SJSA1 (cell line): ENCODE measurements at places on chromosomes 1 and 21. TPM values are rescaled to one million over a fixed set of nuclear protein-coding genes. Genes with fewer than 3 reads are reported as not detected.

DNA sequence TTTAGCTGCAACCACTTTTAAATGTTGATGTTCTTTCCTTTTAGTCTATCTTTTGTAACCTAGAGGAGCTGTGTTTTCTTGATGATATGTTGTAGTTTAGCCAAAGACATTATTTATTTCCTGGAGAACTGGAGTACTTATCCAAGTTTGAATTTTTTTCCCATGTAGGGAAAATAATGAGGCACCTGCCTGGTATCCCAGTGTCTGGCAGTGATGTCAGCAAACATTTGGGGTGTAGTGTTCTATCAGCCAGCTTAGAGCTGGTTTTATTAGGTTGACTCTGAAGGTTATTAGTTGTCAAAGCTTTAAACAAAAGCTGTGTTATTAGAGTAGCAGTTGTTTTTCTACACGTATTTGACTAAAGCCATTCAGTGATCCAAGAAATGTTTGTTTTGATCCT, 3.2 kb downstream of the CTPS1 start:
- no peak overlapping the region for H3K27ac ChIP-seq
- no peak for DNase-seq
- H3K36me3 ChIP-seq, result peaks cover 78% of the 10 kb centered on the region
- H3K27me3 ChIP-seq, result no peaks in the 10 kb centered on the region

- no peak overlapping the region for H3K4me3 ChIP-seq
- no peaks in the 10 kb centered on the region for H3K27me3 ChIP-seq
- no peak overlapping the region for H3K27ac ChIP-seq
- H3K36me3 ChIP-seq, result no peaks in the 10 kb centered on the region; the same call in 1 of the 2 replicates
Observed at GRCh38 chr1:178733972-178734371, 8.9 kb downstream of the RALGPS2 start.

GRCh38 chr1:180157576-180158057, 2.9 kb downstream of the QSOX1 start:
- DNase-seq, result no peak
- no peak overlapping the region for H3K27ac ChIP-seq
- no peaks in the 10 kb centered on the region for H3K27me3 ChIP-seq
- H3K4me1 ChIP-seq, result peaks cover 41% of the 10 kb centered on the region
- H3K4me3 ChIP-seq, result no peak overlapping the region

DNA sequence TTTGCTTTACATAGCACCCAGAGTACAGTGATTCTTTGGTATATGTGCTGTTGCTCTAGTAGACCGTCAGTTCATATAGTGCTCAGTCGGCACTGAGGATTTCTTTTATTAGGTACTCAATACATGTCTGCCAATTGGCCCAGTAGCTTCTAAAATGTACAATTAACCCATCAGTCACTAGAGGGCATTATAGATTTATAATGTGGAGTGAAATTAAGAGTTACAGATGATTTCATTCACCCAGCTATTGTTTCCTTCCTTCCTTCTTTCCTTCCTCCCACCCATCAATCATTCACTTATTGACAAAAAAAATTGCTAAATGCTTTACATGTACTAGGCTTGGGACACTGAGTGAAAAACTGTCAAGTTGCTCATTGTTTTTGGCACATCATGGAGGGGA, 263.6 kb upstream of the USP24 start:
- DNase-seq, result peak; percentile 13
- H3K27ac ChIP-seq, result no peak overlapping the region
- no peaks in the 10 kb centered on the region for H3K27me3 ChIP-seq
- no peak overlapping the region for H3K4me3 ChIP-seq

GRCh38 chr1:86618358-86618757, 71.5 kb downstream of the CLCA4 start:
- no peak overlapping the region for H3K4me3 ChIP-seq
- no peaks in the 10 kb centered on the region for H3K27me3 ChIP-seq
- DNase-seq, result no peak
- H3K4me1 ChIP-seq, result no peaks in the 10 kb centered on the region
- no peak overlapping the region for H3K27ac ChIP-seq
- no peaks in the 10 kb centered on the region for H3K36me3 ChIP-seq

DNA sequence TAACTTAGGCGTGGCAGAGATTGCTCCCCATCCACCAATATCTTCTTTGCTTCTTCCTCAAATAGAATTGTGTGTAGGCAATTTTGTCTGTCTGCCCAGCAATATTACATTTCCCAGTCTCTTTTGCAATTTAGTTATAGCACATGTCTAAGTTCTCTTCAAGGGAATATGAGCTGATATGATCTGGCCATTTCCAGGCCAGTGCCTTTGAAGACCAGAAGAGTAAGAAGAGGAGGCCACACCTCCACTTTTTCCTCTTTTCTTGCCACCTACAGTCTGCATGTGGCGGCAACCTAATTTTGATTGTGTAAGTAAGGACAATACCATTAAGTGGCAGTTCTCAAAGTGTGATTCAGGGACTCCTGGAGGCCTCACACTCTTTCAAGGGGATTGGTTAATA, 6.3 kb upstream of the RSBN1 start:
- H3K36me3 ChIP-seq, result no peaks in the 10 kb centered on the region
- H3K4me1 ChIP-seq, result no peaks in the 10 kb centered on the region
- H3K4me3 ChIP-seq, result no peak overlapping the region
- no peaks in the 10 kb centered on the region for H3K27me3 ChIP-seq
- H3K27ac ChIP-seq, result no peak overlapping the region

GRCh38 chr21:42666925-42667324, 13.5 kb downstream of the PDE9A start:
- no peaks in the 10 kb centered on the region; the same call in 1 of the 2 replicates for H3K36me3 ChIP-seq
- H3K27ac ChIP-seq, result no peak overlapping the region
- no peak overlapping the region for H3K4me3 ChIP-seq

- no peaks in the 10 kb centered on the region for H3K4me1 ChIP-seq
- no peaks in the 10 kb centered on the region for H3K27me3 ChIP-seq
- no peak overlapping the region for H3K27ac ChIP-seq
- no peak overlapping the region for H3K4me3 ChIP-seq
Observed at GRCh38 chr1:218755128-218755527, 410.0 kb downstream of the TGFB2 start.

DNA sequence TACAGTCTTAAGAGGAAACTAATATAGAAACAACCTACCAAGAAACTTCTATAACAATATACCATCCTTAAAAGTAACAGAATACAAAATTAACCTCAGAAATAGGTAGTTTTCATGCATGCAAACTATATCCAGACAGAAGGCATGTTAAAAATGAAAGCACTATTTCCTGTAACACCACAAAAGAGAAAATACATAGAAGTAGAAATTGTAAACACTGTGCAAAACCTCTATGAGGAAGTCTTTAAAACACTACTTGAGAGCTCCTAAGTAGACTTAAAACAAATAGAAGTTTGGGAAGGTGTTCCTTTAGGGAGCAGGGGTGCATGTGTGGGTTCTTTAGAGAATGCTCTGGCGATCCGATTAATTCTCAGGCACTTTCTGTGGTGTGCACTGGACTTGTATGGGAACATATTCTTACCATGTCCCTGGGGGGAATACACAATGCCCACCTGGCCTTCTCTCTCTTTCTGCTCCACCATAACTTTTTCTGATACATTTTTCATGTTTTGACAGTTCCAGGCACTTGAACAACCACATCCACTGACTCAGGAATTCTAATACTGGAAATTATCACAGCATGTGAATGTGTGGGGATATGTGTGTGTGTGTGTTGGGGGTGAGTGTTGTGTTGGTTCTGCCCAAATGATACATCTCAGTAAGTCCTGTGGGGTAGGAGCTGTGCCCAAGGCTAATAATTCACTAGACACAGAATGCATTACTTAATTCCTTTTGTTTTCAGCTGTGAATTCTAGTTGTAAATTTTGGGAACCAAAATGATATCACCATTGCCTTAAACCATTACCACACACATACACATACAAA, 866.3 kb upstream of the B3GALT2 start:
- no peaks in the 10 kb centered on the region for H3K27me3 ChIP-seq
- H3K27ac ChIP-seq, result no peak overlapping the region
- H3K4me3 ChIP-seq, result no peak overlapping the region
- no peaks in the 10 kb centered on the region for H3K36me3 ChIP-seq
- no peaks in the 10 kb centered on the region for H3K4me1 ChIP-seq
- no peak for DNase-seq

- no peaks in the 10 kb centered on the region for H3K36me3 ChIP-seq
- H3K4me3 ChIP-seq, result no peak overlapping the region
- no peak overlapping the region for H3K27ac ChIP-seq
- H3K27me3 ChIP-seq, result no peaks in the 10 kb centered on the region
- H3K4me1 ChIP-seq, result peaks cover 33% of the 10 kb centered on the region
- no peak for DNase-seq
Observed at GRCh38 chr1:8633741-8634501, 183.5 kb downstream of the RERE start.

GRCh38 chr21:15976807-15977206, 247.0 kb downstream of the USP25 start:
- H3K27me3 ChIP-seq, result no peaks in the 10 kb centered on the region
- H3K4me1 ChIP-seq, result no peaks in the 10 kb centered on the region
- no peak overlapping the region for H3K4me3 ChIP-seq
- no peak for DNase-seq

DNA sequence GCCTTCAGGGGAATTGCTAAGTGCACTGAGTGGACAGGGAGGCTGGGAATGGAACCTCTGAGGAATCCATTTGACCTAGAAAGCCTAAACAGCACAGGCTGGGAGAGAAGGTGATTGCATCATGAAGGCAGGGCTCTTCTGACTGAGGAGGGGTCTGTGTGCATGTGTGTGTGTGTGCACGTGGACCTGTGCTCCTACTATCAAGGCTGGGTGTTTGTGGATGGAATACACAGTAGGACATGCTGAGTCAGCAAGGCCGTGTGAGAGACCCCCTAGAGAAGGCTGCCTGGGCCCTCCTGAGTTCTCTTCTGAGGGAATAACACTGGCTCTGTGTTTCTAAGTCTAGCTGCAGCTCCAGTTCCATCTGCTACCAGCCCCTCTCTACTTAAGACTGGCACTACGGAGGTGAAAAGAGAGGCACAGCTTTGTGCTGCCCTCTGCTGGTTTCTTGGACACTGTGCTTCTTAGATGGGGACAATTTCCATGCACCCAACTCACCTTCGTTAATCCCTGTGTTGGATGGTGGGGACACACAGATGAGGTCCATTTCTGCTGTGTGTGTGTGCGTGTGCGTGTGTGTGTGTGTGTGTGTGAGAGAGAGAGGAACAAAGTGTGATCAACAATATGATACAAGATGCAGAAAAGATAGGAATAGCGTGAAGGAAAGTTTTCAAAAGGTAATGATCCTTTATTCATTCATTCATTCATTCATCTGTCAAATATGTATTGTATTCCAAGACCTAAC, 6.2 kb upstream of the EFCAB14 start:
- no peaks in the 10 kb centered on the region for H3K36me3 ChIP-seq
- peak; percentile 44 for DNase-seq
- H3K4me1 ChIP-seq, result no peaks in the 10 kb centered on the region
- H3K27ac ChIP-seq, result no peak overlapping the region
- no peak overlapping the region for H3K4me3 ChIP-seq

DNA sequence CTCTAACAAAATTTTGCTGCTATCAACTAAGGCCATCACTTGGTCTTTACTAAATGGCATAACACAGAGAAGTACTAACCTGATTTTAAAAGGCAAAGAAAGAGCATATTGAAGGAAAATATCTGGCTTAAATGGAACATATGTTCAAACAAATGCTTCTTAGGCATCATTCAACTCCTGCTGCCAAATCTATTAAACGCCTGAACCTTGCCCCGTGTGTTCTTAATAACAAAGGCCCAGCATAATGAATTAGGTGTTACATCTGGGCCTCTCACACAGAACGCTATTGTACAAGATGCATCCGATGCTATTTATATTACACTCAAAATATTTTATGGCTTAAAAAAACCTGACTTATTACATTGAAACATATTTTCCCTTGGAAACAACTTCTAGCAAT, 48.4 kb downstream of the B3GALNT2 start:
- H3K4me1 ChIP-seq, result no peaks in the 10 kb centered on the region
- no peak for DNase-seq
- no peaks in the 10 kb centered on the region for H3K27me3 ChIP-seq
- no peak overlapping the region for H3K4me3 ChIP-seq

DNA sequence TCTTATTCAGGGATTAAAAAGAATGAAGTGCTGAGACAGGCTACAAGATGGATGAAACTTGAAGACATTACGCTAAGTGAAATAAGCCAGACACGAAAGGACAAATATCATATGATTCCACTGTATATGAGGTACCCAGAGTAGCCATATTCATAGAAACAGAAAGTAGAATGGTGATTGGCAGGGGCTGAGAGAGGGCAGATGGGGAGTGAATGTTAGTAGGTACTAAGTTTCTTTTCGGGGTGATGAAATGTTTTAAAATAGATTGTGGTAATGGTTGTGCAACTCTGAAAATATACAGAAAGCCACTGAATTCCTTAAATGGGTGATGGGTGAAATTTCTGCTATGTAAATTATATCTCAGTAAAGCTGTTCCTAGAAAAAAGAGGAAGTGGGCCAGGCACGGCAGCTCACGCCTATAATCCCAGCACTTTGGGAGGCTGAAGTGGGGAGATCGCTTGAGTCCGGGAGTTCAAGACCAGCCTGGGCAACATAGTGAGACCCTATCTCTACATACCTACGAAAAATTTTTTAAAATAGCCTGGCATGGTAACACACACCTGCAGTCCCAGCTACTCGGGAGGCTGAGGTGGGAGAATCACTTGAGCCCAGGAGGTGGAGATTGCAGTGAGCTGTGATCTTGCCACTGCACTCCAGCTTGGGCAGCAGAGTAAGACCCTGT, 15.9 kb downstream of the SLC27A3 start:
- no peak overlapping the region for H3K4me3 ChIP-seq
- no peaks in the 10 kb centered on the region for H3K36me3 ChIP-seq
- DNase-seq, result peak; percentile 66
- H3K27me3 ChIP-seq, result no peaks in the 10 kb centered on the region
- peak overlapping the region; percentile 36; the same call in 1 of the 2 replicates for H3K27ac ChIP-seq
- H3K4me1 ChIP-seq, result peaks cover 21% of the 10 kb centered on the region

GRCh38 chr1:212601524-212601923, 7.0 kb upstream of the ATF3 start:
- DNase-seq, result no peak
- H3K27me3 ChIP-seq, result peaks cover 45% of the 10 kb centered on the region
- H3K4me1 ChIP-seq, result peaks cover 13% of the 10 kb centered on the region
- no peak overlapping the region for H3K27ac ChIP-seq

DNA sequence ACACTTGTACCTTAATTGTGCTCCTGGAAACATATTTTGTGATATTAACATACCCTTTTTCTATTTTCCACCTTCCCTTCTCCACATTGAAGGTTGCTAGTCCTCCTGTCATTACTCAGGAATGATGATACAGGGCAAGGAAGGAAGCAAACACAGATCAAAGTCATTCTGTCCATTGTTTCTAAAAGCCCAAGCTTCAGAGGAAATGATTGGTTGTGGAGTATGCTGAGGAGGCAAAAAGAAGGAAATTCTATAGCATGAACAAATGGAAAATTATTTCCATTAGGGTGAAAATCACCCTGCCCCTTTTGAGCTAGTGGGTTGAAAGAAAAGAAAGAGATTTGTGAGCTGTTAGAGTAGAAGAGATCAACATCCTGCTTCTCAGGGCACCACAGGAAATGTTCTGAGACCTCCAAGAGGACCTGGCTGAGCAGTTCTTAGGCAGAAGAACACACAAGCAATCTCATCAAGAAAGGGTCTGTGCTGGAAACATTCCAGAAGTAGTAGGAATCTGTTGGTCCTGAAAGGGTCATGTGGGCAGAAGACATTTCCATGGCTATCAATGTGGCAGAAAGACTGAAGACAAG, 29.0 kb upstream of the PRRX1 start:
- no peaks in the 10 kb centered on the region for H3K36me3 ChIP-seq
- DNase-seq, result no peak
- H3K4me1 ChIP-seq, result no peaks in the 10 kb centered on the region; the same call in 1 of the 2 replicates

The RAB25 gene
- total RNA-seq, result not detected in 2 replicates

The C1orf94 gene
- total RNA-seq, result 0.39 TPM in 1 of 2 replicates, not detected in the other

The CACNA1E gene
- 0.03 TPM in 1 of 2 replicates, not detected in the other for total RNA-seq

The CYP4A22 gene
- not detected in 2 replicates for total RNA-seq

The SPRR2G gene
- not detected in 2 replicates for total RNA-seq

The SRSF11 gene
- 92.8 and 114 TPM in 2 replicates for total RNA-seq

The EFNA4 gene
- total RNA-seq, result 4.7 and 4.8 TPM in 2 replicates

The NOTCH2NLA gene
- 35.9 and 44.7 TPM in 2 replicates for total RNA-seq

The DOP1B gene
- 1.4 and 5.7 TPM in 2 replicates for total RNA-seq

The FABP3 gene
- 0.24 TPM in 1 of 2 replicates, not detected in the other for total RNA-seq

The KIF26B gene
- 3.9 and 5.9 TPM in 2 replicates for total RNA-seq

The LIN9 gene
- total RNA-seq, result 12.1 and 17.7 TPM in 2 replicates
